ENCODE measurements at places on chromosomes 6 and 20.

DNA sequence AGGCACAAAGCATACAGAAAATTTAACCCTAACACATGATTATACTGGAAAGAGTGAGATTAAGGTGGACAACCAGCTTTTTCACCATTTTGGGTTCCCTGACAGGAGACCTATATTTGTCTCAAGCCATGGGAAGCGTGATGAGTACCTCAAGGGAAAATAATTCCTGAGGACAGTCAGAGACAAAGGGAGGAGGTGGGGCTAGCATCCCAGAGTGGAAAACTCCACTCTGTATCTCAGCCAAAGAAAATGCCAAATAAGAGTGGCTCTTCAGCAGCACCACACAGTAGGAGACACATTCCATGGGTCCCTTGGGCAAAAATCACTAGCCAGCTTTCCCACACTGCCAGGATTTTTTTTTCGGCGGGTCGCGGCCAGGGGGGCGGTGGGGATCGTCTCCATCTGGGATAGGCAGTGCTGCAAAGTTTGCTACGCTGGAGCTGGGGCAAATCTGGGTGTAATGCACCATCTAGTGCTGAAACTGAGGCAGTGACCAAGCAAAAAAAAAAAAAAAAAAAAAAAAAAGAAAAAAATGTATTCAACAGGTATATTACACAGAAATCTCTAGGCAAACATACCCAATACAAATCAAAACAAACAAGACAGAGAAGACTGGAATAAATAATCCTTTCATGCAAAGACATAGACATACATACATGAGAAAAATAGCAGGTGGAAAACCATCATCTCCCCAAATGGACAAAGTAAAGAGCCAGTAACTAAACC is 77.3 kb upstream of the SLC35F1 start:
- DNase-seq: no peak

- no peak for DNase-seq
Observed at GRCh38 chr20:44142413-44142812, 44.6 kb downstream of the JPH2 start.

- DNase-seq: no peak
Observed at GRCh38 chr6:37077905-37078296, 72.4 kb downstream of the FGD2 start.

GRCh38 chr20:34634392-34634791 is 42.5 kb downstream of the PIGU start:
- DNase-seq: no peak

DNA sequence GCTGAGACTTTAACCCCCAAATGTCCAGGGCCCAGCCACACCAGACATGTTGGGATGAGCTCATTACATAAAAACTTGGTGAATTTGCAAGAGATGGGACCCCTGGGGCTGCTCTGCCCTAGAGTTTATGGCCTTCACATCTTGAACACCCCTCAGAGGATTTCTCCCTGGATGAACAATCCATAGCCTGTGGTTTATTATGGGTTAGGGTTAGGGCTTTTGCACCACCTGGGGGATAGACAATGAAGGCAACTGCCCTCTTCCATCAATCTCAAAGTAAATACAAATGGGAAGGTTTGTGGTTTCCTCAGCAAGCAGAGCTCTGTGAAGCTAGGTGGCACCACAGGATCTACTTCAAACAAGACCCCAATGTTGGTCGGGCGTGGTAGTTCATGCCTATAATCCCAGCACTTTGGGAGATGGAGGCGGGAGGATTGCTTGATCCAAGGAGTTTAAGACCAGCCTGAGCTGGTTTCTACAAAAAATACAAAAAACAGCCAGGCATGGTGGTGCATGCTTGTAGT is 17.4 kb downstream of the SPINT3 start:
- DNase-seq: no peak
